ENCODE measurements at places on chromosomes 6 and 20. TPM values are rescaled to one million over a fixed set of nuclear protein-coding genes. Genes with fewer than 3 reads are reported as not detected.

STX11 gene
- not detected for total RNA-seq

BLCAP gene
- 58.9 TPM for total RNA-seq

BPIFB2 gene
- total RNA-seq, result not detected

B3GALT4 gene
- total RNA-seq, result 5.6 TPM

PRL gene
- not detected for total RNA-seq

FHL5 gene
- total RNA-seq, result not detected

C20orf141 gene
- total RNA-seq, result not detected

ATF6B gene
- 26.2 TPM for total RNA-seq

RAET1E gene
- total RNA-seq, result not detected

RIPOR2 gene
- total RNA-seq, result 0.31 TPM

MUC21 gene
- total RNA-seq, result not detected

SLX4IP gene
- total RNA-seq, result 3.9 TPM

VGLL2 gene
- total RNA-seq, result not detected

MED20 gene
- 52.5 TPM for total RNA-seq

ARG1 gene
- total RNA-seq, result not detected

KIFC1 gene
- total RNA-seq, result 101 TPM

PLCB1 gene
- total RNA-seq, result 13.3 TPM

PCK1 gene
- total RNA-seq, result not detected

PPIL6 gene
- not detected for total RNA-seq

SIRPD gene
- not detected for total RNA-seq

HTR1B gene
- 0.31 TPM for total RNA-seq

PTCRA gene
- not detected for total RNA-seq

IMPG1 gene
- total RNA-seq, result not detected

IGF2R gene
- total RNA-seq, result 29.4 TPM

TSBP1 gene
- not detected for total RNA-seq

HUS1B gene
- 0.22 TPM for total RNA-seq

PREX1 gene
- 36.0 TPM for total RNA-seq

PHACTR3 gene
- 0.03 TPM for total RNA-seq

PSMB1 gene
- total RNA-seq, result 437 TPM
